Fibroblast of the aortic adventitia (primary cell): ENCODE measurements at places on chromosomes 13 and 19. TPM values are rescaled to one million over a fixed set of nuclear protein-coding genes. Genes with fewer than 3 reads are reported as not detected.

The GSX1 gene
- total RNA-seq: not detected in 2 replicates

The NDUFA7 gene
- total RNA-seq: 5.0 and 24.1 TPM in 2 replicates

The KLK14 gene
- not detected in 2 replicates for total RNA-seq

The SYT5 gene
- 0.45 TPM in 1 of 2 replicates, not detected in the other for total RNA-seq

The FBXL12 gene
- total RNA-seq: 14.4 and 27.8 TPM in 2 replicates

The MEIS3 gene
- total RNA-seq: 14.5 and 33.9 TPM in 2 replicates

The NRTN gene
- total RNA-seq: 0.09 TPM in 1 of 2 replicates, not detected in the other

The C1QTNF9B gene
- total RNA-seq: not detected in 2 replicates

The GPR12 gene
- total RNA-seq: 0.41 TPM in 1 of 2 replicates, not detected in the other

The THSD8 gene
- total RNA-seq: not detected in 2 replicates

The TBC1D17 gene
- 16.3 and 17.1 TPM in 2 replicates for total RNA-seq

The CEACAM7 gene
- total RNA-seq: not detected in 2 replicates

The USHBP1 gene
- not detected in 2 replicates for total RNA-seq

The MYO1F gene
- total RNA-seq: 0.09 and 0.41 TPM in 2 replicates

The SIGLEC6 gene
- not detected in 2 replicates for total RNA-seq

The WASF3 gene
- 11.7 and 13.5 TPM in 2 replicates for total RNA-seq

The CLEC17A gene
- total RNA-seq: 0.09 TPM in 1 of 2 replicates, not detected in the other

The CCDC194 gene
- not detected in 2 replicates for total RNA-seq

The CEACAM6 gene
- total RNA-seq: not detected in 2 replicates

The PTPRS gene
- total RNA-seq: 126 and 193 TPM in 2 replicates

The HS6ST3 gene
- 0.36 TPM in 1 of 2 replicates, not detected in the other for total RNA-seq

The RASAL3 gene
- total RNA-seq: not detected in 2 replicates

The FXYD5 gene
- 11.5 and 59.8 TPM in 2 replicates for total RNA-seq

The ANGPTL8 gene
- not detected in 2 replicates for total RNA-seq

The PKN1 gene
- 164 and 342 TPM in 2 replicates for total RNA-seq

The FAM174C gene
- 25.2 and 123 TPM in 2 replicates for total RNA-seq

The MEDAG gene
- total RNA-seq: 122 and 325 TPM in 2 replicates

The KCNK6 gene
- total RNA-seq: 3.6 and 3.7 TPM in 2 replicates

The CTXN1 gene
- 2.8 and 4.1 TPM in 2 replicates for total RNA-seq

The IGSF23 gene
- not detected in 2 replicates for total RNA-seq

The SIGLECL1 gene
- total RNA-seq: not detected in 2 replicates

The POSTN gene
- 136 and 546 TPM in 2 replicates for total RNA-seq

The LGALS4 gene
- total RNA-seq: 0.82 TPM in 1 of 2 replicates, not detected in the other

The NLRP11 gene
- not detected in 2 replicates for total RNA-seq

The LHFPL6 gene
- 45.2 and 109 TPM in 2 replicates for total RNA-seq

The MIDN gene
- 23.2 and 32.5 TPM in 2 replicates for total RNA-seq
